ENCODE measurements at places on chromosomes 2 and 18.

GRCh38 chr18:12741351-12741750 lies 38.5 kb downstream of the PSMG2 start:
- no peak for DNase-seq

- no peak for DNase-seq
Observed at GRCh38 chr2:24434541-24434940, 56.5 kb upstream of the NCOA1 start.

DNA sequence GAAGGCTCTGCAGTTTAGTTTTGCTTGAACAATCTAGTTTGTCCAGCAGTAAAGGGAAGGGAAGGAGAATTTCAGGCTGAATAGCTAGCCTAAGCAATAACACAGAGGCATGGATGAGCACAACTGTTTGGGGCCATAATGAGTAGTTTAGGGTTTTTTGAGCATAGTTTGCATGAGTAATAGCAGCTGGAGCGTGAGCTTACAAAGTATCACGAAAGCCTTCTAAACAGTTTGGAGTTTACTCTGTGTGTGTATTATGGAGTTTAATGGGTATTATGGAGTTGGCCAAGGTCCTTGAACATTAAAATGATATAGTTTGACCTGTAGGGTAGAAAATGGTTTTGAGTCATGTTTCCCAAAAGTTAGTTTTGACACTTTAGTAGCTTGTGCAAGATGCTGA lies 782.3 kb downstream of the ERBB4 start:
- DNase-seq, result no peak

GRCh38 chr2:25043241-25043867 lies 1.5 kb downstream of the EFR3B start:
- no peak for DNase-seq

DNA sequence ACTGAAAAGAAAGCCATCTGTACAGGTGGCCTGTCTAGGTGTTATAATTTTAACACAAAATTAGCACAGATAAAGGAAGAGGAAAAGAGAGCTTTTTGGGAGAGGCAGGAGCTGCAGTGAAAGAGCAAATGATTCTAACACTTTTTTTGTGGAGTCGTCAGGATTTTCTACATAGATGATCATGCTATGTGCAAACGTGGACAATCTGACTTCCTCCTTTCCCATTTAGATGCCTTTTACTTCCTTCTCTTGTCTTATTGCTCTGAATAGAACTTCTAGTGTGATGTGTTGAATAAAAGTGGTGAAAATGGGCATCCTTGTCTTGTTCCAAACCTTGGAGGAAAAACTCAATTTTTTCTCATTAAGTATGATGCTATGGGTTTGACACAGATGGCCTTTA lies 334.5 kb downstream of the NBAS start:
- no peak for DNase-seq

GRCh38 chr18:6139007-6139406 lies 243.7 kb upstream of the TMEM200C start:
- no peak for DNase-seq

GRCh38 chr2:46306988-46307655 lies 9.9 kb downstream of the EPAS1 start:
- DNase-seq, result no peak

DNA sequence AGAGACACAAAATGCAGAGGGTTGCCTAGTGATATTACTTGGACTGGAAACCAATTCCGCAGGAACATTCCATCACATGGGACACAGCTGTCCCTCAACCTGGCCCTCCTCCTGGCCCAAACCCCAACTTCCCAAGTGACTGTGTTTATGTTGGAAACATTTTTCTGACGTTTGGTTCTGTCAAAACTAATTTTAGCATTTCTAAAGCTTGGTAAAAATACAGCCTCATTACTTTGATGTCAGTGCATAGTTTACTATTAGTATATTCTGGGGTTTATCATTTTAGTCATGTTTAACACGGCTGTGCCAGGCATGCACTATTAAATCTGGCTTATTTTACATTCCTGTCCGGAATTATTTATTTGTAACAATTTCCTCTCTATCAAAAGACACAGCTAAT lies 69.9 kb downstream of the GLI2 start:
- no peak for DNase-seq

GRCh38 chr2:20758997-20759396 lies 63.9 kb downstream of the LDAH start:
- no peak for DNase-seq

DNA sequence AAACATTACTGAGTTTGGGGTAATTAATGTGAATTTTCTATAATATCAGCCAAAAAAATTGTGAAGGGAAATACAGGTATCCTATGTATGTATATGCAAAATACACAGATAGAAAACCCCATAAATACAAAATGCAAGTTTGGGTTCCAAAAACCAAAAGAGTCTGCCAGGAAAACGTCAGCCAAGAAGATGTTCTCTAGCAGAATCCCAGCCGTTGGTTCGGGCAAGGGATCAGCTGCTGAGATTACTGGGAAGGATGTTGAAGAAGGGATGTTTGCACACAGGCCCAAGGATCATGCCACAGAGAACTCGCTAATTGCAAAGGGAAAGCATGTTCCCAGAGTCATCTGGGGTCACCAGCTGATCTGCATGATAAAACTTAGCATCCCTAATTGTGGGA lies 9.5 kb upstream of the ANO7 start:
- DNase-seq, result no peak

- no peak for DNase-seq
Observed at GRCh38 chr2:14123436-14124103, 508.9 kb upstream of the LRATD1 start.

GRCh38 chr18:7038330-7038851 lies 79.2 kb downstream of the LAMA1 start:
- peak; percentile 88 for DNase-seq

GRCh38 chr18:59109375-59109774 lies 30.3 kb upstream of the SEC11C start:
- no peak for DNase-seq

DNA sequence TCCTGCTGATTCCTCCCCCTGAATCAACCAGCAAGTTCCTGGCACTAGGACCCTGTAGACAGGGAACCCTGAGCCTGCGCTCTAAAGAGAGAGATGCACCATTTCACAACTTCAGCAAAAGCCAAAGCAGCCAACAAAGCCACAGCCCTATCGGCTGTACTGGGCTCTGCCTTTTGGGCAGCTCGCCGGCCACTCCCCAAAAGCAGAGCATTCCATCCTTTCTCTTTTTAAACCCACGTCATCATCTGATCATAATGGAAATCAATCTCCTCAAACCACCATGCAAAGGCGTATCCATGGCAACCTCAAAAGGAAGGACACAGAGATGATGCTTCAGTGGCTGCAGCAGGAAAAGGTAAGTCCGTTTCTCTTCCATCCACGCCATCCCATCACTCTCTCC lies 5.3 kb upstream of the DCTN1 start:
- DNase-seq, result no peak

DNA sequence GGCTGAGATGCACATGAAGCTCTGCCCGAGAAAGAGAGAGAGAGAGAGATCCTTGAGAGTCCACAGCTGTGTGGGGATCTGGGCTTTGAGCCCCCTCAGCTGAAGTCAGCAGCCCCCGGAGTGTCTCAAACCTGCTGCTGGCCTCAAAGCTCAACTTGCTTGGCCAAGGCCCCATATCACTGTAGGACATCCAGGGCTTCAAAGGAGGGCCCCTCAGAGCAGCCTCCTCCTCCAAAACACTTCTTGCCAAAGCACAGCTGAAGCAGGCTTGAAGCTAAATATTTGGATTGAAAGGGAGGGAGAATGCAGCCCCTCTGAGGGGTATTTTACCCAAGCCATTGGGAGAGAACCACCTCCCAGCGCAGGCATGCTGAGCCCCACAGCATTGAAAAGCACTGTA lies 357.6 kb downstream of the OSR1 start:
- DNase-seq, result no peak

GRCh38 chr2:113720167-113720566 lies 36.3 kb downstream of the SLC35F5 start:
- no peak for DNase-seq

DNA sequence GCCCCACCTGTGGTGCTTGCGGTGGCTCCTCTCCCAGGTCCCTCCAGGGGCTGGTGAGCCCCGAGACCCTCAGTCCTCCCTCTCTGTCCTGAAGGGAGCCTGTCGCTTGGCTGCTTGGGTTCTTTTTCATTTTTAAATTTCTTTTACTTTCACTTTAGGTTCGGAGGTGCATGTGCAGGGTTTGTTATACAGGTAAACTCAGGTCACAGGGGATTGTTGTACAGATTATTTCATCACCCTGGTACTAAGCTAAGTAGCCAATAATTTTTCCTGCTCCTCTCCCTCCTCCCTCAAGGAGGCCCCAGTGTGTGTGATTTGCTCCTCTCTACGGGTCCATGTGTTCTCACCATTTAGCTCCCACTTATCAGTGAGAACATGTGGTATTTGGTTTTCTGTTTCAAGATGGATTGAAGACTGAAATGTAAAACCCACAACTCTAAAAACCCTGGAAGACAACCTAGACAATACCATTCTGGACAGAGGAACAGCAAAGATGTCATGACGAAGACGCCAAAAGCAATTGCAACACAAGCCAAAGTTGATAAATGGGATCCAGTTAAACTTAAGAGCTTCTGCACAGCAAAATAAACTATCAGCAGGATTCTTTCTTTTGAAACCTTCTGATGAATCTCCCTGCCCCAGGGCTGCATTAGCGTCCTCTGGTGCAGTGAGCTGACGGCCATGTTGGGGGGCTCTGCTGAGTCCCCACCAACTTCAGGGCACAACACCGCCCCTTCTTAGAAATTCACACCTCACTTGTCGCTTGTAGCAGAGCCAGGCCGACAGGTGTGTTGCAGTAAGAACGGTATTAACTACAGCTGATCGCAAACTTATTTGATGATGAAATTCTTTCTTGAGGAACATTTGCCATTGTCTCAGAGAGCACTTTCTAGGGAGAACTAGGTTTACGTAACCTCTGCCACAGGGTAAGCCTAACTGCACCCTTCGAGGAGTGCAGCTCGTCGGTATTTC lies 135.3 kb downstream of the ZNF236 start:
- DNase-seq, result no peak

DNA sequence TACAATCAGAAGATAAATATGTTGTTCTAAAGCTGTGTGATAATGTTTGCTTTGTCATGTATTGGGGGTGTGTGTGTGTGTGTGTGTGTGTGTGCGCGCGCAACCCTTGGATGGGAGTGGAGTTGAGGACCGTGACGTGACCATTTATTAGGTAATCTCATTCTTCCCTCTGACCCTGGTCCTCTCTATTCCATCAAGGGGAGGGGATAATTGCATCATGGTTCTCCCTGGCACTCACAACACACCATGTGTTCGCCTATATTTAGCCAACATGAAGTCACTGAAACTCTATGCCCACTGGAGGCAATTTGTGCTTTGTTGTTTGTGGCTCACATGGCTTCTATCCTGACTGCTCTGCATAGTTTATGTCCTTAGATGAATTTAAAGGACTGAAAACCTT lies 79.8 kb upstream of the LRPPRC start:
- DNase-seq, result no peak

DNA sequence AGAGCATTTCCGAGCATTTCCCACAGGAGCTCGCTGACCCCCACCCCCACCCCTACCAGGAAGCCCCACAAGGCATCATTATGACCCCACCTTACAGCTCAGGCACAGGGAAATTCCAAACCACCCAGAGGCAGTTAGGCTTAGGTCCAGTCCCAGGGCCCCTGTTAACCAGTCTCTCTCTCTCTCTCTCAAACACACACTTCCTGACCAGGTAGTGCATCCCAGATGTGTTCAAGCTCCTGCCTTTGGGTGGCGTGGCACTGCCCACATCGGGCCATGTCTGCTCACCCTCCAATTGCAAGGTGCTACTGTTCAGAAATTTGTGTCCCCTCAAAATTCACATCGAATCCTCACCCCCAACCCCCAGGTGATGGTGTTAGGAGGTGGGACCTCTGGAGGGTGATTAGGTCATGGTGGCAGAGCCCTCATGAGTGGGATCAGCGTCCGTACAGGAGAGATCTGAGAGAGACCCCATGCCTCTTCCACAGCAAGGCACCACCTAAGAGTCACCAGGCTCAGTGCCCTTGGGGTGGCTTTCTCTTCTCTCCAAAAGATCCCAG lies 8.8 kb downstream of the COPS9 start:
- no peak for DNase-seq

- no peak for DNase-seq
Observed at GRCh38 chr2:40321016-40321623, 130.8 kb downstream of the SLC8A1 start.

DNA sequence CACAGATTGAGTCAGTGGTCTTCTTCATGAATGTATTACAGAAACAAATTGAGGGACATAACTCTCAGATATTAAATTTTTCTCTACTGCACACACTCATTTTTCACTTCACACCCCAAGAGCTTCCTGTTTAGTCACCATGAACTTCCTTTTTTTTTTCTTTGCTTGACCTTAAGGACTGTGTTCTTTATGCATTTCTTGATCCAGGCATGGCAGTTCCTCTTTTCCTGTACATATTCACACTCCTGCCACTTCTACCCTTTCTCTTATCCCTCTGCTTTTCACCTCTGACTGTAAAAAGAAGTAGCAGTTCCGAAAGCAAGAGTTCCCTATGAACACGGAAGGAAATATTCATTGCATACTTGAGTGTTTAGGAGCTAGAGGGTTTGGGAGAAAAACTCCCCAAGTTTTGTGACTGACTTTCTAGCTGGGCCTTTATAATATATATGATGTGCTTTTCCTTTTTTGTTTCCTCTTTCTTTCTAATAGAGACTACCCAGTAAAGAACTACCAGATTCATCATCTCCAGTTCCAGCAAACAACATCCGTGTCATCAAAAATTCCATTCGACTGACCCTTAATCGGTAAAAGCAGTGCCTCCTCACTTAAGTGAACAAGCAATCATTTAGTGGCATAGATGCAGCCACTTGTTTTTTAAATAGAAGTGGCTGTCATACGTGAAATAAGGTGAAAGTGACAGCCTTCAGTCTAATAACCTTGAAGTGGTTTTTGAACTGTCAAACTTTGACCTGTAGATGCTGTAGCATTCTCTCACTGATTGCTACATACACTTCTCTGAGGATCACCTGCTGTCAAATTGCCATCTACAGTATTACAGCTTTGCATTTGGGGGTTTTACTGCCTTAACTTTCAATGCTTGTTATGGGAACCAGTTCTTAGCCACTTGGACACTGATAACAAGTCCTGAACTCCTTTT lies 40.8 kb downstream of the PAPOLG start:
- DNase-seq, result no peak

- no peak for DNase-seq
Observed at GRCh38 chr2:55156984-55157383, 75.1 kb downstream of the CLHC1 start.

DNA sequence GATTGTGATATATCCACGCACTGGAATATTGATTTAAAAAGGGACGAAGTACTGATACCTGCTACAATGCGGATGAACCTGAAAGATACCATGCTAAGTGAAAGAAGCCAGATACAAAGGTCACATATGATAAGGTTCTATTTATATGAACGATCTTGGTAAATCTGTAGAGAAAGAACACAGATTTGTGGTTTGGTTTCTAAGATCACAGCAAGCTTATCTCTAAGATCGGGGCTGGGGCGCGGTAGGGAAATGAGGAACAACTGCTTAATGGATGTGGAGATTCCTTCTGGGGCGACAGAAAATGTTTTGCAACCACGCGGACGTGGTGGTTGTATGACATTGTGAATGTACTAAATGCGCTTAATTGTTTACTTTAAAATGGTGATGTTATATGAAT lies 60.1 kb downstream of the NEDD4L start:
- no peak for DNase-seq

All from prostate gland (tissue), 2 donors.